ENCODE measurements at places on chromosomes 12 and 14.

GRCh38 chr12:40382217-40382616 lies 157.4 kb downstream of the LRRK2 start:
- DNase-seq = no peak

GRCh38 chr14:82913396-82913795 lies 1379.7 kb upstream of the SEL1L start:
- no peak for DNase-seq

DNA sequence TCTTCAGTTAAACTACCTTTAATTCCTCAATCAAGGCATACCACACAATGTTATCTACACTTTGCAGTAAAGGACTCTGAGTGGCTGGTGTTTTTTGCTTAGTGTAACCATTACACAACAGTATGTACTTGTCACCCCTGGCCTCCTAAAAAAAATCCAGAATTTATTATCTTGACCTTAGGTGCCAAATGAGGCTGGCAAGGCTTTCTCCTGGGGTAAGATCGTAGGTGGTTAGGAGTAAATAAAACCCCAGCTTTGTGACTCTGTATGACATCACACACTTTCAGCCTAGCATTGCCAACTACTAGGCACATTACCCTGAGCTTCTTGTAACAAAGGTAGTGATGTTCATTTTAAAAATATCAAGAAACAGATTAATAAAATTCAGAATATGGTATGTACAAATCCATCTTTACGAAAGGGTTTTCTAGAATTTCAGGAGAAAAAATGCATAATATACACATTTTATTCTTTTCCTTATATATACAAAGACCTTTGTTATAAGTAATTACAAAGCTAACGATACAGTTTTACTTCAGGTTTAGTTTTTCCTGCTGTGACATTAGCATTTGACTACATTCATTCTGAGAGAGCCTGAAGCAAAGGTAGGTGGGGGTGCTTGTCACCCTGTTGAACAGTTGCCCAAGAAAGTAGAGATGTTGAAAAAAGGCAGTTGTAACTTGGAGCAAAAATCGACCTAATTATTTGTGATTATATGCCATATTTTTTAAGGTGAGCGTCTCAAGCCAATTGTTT lies 13.5 kb downstream of the TCL1A start:
- no peak for DNase-seq

DNA sequence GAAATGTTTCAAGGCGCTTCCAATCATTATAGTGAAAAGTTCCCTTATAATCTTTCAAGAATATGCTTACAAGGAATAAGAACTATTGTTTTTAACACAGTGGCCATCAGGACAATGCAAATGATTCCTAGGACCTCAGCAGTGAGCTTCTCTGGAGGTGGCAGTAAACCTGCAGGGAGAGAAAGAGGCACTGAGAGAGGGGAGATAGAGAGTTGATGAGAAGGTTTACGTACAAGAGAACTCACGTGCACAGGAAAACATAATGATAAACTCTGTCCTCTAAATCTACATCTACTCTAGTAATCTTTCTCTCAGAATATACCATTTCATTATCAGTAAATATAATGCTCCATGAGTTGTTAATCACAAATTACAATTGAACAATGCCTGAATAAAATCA lies 715 bp downstream of the KLRC4 start:
- no peak for DNase-seq

- DNase-seq = no peak
Observed at GRCh38 chr12:67068761-67069450, 200.3 kb upstream of the CAND1 start.

- DNase-seq = no peak
Observed at GRCh38 chr12:47989023-47989417, 15.3 kb downstream of the COL2A1 start.

DNA sequence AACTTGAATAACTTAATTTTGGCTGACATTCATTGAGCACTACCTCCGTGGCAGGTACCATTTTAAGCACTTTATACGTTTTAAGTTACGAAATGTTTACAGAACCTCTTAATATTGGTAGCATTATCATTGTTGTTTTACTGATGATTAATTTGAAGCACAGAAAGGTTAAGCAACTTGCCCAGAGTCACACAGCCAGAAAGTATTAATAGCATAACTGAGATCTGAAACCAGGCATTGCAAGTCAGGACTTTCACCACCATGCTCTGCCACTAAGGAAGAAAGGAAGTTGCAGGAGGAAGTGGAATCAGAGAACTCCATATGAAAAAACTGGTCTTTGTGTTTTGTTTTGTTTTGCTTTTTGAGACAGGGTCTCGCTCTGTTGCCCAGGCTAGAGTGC lies 28.2 kb upstream of the BCAT1 start:
- no peak for DNase-seq

GRCh38 chr12:76264611-76265012 lies 83.6 kb downstream of the BBS10 start:
- no peak for DNase-seq

GRCh38 chr12:132847363-132848356 lies 19.0 kb upstream of the GOLGA3 start:
- DNase-seq = no peak
